ENCODE measurements at places on chromosomes 1 and 21.

DNA sequence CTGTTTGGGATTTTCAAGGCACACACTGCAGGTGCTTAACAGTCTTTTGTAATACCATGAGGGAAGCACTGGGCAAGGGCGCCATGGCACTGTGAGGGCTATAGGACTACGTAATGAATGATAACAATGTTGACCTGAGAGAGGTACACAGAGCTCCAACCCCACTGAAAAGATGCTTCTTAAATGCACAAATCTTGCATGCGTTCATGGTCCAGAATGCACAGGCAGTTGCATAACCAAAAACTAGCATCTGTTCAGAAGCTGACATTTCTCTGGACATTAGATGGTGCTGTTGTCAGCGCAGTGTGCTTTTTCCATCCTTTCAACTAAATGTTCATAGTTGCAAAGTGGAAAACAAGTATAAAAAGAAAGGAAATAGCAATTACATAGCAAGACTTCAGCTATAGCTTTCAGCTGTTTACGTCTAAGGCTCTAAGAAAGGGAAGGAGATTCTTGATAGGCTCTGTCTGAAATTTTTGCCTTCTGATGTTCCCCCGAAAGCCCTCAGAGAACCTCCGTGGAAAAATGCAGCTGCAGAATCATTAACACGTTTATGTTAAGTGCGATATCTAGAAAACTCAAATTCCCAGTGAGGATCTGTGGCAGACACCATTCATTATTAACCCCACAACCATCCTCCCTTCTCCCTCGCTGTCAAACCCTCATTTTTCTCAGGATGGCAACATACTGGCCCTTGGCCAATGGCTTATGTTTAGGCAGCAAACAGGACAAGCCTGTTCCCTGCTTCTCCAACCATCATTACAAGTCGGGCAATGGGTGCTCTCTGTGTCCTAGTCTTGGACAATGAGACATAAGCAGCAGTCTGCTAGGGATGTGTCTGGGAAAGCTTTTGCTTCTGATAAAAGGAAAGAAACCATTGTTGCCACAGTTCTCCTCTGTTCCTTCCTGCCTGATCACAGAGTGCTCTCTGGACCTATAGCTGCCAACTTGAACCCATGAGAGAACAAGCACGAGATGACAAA, 8.2 kb upstream of the TARBP1 start:
- DNase-seq: peak; percentile 79

GRCh38 chr1:223704921-223705878, 7.1 kb upstream of the CAPN2 start:
- no peak for DNase-seq

- no peak for DNase-seq
Observed at GRCh38 chr1:201268604-201269151, 14.6 kb upstream of the PKP1 start.

DNA sequence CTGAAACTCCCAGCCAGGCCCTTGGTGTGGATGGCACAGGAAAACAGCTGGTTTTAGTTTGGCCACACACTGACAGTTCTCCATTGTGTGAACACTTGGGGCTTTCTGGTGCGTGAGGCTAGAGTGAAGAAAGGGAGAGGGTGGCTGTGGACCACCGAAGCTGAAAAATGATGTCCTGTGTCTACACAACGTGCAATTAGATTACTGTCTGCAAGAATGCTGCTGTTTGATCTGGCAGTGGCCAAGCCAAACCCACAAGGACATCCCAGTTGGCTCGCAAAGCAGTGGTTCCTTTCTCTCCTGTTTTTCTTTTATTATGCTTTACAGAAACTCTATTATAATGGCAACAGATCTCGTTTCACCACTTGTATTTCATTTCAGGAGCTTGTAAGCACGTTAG, 58.9 kb downstream of the ERG start:
- no peak for DNase-seq

DNA sequence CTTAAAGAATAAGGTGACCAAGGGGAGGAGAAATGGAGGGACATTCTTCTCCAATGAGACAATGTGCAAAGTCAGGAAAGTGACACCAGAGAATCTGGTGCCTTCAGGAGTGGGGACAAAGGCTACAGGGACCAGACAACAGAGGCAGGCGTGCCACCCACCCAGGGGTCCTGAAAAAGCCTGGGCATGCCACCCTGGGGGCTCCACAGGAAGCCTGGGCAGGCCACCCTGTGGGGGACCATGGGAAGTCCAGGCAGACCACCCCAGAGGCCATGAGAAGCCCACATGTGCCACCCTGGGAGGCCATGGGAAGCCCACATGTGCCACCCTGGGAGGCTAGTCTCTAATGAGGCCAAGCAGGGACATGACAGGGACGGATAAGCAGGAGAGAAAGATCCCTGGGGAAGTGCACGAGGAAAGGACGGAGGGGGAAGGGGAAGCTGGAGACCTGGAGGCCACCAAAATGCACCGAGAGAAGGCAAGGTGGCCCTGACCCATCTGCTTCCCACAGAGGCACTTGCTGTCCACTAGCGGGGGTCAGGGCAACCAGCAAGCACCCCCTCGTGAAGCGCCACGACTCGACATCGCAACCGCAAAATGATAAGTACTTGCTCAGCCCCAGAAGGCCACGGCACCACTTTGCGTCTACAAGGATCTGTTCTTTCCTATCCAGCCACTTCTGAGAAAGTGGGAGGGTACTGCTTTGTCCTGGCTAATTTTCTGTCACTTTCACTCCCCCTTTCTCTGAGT, 7.2 kb upstream of the PDE9A start:
- no peak for DNase-seq

DNA sequence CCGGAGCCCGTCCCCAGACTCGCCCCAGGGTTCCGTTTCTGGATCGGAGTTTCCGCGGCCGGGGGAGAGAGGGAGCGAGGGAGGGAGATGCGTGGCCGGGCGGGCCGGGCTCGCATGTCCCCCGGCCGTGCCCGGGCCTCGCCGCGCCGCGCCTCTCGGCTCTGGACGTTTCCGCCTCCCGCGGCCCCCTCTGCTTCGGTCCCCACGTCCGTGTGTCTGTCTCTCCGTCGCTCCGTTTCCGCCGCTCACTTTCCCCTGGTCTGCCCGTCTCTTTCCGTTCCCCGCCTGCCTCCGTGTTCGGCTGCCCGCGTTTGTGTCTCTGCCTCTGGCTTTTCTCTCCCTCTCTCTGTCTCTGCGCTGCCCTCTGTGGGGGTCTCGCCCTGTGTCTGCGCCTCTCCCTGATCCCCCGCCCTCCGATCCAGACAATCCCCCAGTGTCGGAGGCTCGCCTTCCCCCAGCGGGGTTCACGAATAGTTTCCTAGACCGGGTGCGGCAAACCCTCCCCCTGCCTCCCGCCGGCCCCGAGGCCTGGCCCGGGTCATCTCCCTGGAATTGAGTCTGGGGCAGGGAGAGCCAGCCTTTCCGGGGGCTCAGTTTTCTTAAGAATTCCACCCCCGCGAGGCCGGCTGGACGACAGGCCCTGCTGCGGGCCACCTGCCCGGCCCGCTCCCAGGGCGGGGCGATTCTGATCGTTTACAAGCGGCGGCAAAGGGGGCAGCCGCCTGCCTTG, 735 bp downstream of the NBL1 start:
- no peak for DNase-seq

DNA sequence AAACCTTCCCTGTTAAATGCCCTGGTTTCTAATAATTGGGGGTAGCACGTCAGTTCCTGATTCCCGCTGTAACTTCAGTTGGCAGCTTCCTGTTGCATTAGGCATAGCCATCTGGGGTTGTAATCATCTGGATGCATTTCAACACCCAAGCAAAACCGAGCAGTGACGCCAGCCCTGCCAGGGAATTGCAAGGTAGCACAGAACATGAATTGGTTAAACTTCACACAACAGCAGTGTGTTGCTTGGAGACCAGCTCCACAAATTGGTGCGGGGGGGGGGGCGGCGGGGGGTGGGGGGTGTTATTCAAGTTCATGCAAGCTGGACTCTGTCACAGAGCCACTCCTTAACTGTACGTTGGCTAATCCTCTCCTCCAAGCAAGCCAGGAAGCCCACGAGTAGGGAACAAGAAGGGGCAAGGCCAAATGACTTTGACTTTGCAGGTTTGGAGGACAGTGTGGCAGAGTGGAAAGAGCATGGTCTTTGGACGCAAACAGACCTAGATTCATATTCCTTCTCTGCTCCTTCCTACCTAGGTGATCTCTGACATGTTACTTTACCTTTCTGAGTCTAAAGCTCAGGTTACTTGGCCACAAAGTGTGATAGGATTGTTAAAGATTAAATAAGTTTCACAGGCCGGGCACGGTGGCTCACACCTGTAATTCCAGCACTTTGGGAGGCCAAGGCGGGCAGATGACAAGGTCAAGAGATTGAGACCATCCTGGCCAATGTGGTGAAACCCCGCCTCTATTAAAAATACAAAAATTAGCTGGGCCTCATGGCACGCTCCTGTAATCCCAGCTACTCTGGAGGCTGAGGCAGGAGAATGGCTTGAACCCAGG, 4.7 kb downstream of the LAX1 start:
- peak; percentile 20 for DNase-seq

GRCh38 chr1:8364528-8365442, 46.9 kb downstream of the SLC45A1 start:
- DNase-seq: no peak

DNA sequence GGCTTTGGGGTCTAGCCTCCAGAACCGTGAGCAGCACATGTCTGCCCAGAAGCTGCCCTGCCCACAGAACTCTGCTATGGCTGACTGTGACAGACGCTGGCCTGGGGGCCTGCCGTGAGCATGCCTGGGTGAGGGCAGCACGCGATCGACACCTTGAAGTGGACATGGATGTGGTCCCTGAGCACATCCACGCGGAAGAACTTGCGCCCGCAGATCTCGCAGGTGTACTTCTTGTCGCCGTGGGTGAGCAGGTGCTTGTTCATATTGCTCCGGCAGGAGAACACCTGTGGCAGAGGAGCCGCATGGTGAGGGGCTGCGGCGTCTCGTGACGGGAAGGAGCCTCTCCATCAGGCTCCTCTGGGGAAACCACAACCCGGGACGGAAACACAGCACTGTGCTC, 56.0 kb downstream of the PRDM15 start:
- DNase-seq: no peak

DNA sequence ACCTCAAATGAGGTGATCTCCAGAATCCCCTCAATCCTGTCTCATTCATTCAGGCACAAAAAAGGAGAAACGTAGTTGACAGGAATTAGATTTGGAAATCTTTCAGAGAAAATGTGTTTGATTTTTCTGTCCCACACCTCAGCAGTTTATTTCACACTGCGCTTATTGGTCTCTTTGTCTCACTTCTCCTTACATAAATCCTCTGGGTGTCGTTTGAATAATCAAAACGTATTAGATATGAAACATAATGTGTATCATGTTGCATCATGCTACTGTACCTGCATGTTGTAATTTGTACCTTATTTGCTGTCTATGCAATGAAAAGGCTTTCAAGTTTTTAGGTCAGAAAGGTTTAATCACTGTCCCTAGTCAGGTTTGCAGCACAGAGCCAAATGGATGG, 255.7 kb downstream of the DISC1 start:
- no peak for DNase-seq

GRCh38 chr1:27645071-27645415, 10.1 kb upstream of the FGR start:
- no peak for DNase-seq

GRCh38 chr1:53509775-53510174, 50.6 kb downstream of the DMRTB1 start:
- DNase-seq: no peak

- DNase-seq: no peak
Observed at GRCh38 chr1:47659146-47659545, 221.3 kb downstream of the FOXD2 start.

GRCh38 chr1:5311147-5311546, 656.7 kb downstream of the AJAP1 start:
- DNase-seq: no peak

GRCh38 chr1:240909701-240910457, 297.9 kb upstream of the GREM2 start:
- DNase-seq: no peak

GRCh38 chr1:116556289-116557006, 14.4 kb downstream of the CD58 start:
- DNase-seq: no peak

- no peak for DNase-seq
Observed at GRCh38 chr1:177008653-177009052, 155.9 kb downstream of the ASTN1 start.

DNA sequence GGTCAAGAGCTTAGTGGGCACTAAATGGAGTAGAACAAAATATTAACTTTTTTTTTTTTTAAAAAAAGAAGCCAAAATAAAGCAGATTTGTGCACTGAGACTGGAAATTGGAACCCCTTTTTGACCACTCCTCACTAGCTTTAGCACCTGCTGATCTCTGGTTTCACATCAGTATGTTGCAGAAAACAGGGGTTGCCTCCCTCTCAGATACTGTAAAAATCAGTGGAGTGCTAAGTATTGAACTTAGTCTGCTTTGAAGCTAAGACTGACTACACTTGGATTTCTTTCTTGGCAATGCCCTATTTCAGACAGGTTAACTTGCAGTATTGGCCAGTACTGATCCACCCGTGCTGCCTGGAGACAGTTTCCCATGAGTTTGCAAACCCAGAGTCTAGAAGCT, 2.7 kb upstream of the KIAA0040 start:
- no peak for DNase-seq

DNA sequence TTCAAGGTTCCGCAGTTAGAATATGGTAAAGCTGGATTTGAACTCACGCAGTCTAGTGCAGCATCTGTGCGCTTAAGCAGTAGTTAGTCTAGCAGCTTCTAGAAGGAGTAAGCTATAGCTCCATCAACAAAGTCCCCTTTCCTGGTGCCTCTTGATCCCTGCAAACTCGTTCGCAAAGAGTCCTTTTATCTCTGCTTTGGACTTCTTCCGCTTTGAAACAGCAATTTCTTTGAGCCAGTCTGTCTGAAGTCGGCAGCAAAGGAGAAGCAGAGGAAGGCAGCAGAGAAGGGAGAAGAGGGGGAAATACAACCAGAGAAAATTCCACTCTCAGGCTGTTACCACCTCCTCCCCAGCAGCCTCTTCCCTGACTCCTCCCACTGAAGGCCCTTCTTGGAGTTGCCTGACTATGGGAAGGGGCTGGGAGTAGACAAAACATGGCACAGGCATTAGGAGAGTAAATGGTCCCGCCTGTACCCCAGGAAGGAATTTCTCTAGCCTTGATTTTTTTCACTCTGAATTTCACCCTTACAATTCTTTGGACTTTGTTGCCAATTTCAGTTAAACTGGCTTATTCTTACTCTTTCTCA, 25.9 kb downstream of the HSD3B2 start:
- DNase-seq: no peak

DNA sequence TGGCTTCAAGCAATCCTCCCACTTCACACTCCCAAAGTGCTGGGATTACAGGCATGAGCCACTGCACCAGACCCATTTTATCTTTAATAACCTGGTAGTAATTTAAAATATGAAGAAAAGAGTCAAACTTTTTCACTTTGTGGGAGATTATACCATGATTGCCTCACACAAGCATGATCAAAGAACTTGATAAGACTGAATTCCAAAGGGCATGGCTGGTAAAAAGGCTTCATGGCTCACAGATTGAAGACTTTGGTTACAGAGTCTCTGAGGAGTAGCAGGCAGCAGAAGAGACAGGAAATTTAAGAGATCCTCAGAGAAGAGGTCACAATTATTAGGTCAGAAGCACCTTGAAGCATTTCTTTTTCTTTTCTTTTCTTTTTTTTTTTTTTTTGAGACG, 16.4 kb upstream of the RGSL1 start:
- no peak for DNase-seq

DNA sequence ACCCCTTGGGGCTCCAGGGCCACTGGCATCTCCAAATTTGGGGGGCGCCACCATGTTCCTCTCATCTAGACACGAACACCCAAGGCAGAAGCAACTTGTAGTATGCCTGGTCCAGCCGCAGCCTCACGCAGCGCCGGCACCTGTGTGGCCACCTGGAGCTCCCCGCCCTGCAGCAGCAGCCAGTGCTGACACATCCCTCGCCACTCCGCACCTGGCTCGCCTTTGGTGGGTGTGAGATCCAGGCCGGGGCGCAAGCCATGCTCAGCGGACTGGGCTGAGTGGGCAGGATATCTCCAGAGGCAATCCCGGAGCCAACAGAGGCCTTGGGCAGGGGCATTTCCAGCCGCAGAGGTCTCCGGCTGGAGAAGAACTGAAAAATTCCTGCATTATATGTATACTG, 1563.7 kb downstream of the NCAM2 start:
- DNase-seq: no peak
